ENCODE measurements at places on chromosomes 12 and 14.
A peak's percentile ranks its signal among the peaks of the same experiment; 100 is the strongest.

- no peak for DNase-seq
These were observed 8.4 kb upstream of the PPP4R4 start for GRCh38 chr14:94165744-94166143.

GRCh38 chr14:102226356-102227125 is 78.4 kb downstream of the MOK start:
- no peak for DNase-seq

GRCh38 chr12:27583057-27583797 is 59.2 kb downstream of the PPFIBP1 start:
- DNase-seq: no peak

DNA sequence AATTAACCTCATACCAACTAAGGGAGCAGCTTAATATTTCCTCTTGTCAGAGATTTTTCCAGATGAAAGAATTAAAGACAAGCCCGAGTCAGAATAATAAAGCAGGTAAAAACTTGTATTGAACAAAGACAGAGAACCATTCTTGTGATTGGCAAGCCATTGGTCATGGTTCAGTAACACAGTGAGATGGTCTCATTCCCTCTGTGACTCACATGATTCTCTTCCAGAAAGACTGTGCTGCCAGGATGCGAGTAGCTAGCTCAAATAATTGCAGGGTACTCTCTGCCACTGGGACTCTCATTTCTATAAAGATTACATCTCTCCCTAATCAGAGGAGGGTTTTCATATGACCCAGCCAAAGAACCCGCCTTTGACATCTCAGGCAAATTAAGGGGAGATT is 179.4 kb downstream of the PHLDA1 start:
- no peak for DNase-seq

DNA sequence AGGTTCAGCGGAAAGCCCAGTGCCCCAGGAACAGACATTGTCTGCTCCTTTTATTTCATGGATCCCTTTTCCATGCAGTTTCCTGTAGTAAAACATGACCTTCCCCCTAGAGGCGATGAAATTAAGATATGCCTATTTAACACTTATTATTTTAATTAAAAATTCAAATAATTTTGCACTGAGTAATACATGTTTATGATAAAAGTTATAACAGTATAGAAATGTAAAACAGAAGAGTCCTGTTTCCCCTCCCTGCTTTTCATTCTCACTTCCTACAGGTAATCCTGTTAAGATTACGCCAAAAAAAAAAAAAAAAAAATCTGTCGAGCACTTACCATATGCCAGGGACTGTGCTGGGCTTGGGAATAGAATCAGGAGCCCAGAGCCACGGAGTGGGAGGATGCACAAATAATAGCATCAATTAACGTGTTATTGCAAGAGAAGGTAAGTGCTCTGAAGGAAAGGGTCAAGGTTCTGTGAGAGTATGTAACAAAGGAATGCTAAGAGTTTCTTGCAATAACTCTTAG is 830 bp upstream of the LPCAT3 start:
- DNase-seq: no peak

GRCh38 chr12:72610342-72610741 is 338.2 kb downstream of the TRHDE start:
- no peak for DNase-seq

DNA sequence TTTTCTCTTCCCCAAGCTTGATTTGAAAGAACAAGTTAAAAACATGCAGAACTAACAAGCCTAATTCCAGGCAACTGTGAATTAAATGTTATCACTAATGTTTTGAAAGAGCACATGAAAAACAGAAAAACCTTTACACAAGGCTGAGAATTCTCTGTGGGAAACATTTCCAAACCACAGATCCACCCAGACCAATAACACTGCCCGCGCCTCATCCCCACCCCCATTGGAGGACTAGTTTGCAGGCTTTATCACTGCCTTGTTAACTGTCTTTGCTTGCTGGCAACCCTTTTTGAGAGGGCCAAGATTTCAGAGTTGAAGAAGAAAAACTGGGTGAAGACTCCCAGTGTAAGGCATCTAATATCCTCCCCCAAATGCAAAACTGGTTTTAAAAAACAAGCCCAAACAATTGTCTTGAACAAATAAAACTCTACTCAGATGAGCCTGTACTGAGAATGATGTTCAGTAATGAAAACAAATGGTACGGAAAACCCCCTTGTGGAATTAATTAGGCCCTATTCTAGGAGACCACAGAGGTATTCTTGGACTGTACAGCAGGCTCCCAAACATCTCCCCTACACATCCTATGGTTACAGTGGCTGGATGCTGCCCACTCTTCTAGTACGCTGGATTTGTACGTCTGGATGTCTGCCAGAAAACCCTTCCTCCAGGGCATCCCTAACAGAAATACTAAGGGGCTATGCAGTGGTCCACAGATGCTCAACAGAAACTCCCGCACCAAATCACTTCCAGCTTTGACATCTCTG is 5.8 kb downstream of the MAX start:
- no peak for DNase-seq

DNA sequence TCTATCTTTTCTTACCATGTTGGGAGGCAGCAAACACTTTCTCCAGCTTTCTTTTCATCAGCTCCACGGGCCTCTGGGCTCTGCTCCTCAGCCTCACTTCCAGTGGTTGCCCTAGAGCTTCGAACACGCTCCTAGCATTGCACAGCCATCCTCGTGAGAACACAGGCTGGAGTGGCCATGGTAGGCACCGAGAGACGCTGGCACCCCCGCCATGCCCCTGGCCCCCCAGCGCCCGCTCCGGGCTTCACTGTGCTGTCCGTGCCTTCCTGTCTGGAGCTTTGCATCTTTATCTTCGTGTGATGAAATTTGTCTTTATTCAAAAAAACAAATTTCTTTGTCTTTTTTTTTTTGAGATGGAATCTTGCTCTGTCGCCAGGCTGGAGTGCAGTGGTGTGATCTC is 352.2 kb downstream of the TMEM121 start:
- no peak for DNase-seq

GRCh38 chr14:100729982-100730381 is 3.3 kb downstream of the DLK1 start:
- no peak for DNase-seq

DNA sequence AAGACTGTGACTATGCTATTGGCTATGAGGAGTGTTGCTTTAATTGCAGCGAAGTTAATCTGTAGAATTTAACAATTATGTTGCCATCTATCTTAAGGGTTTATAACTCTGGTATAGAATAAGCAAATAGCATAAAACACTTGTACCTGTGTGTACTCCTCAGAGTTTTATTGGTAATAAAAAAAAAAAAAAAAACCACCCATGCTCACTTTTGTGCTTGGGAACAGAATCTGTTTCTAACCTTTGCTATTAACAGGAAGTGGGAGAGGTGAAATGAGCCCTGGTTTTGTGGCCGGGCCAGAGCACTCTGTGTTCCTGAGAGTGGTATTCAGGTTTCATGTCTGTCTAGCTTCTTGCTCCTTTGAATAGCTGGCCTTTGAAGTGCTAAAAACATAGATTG is 53.1 kb downstream of the PDE3A start:
- no peak for DNase-seq

GRCh38 chr12:30010071-30011052 is 226.6 kb upstream of the TMTC1 start:
- no peak for DNase-seq

GRCh38 chr12:2348482-2348852 is 295.7 kb downstream of the CACNA1C start:
- DNase-seq: no peak

DNA sequence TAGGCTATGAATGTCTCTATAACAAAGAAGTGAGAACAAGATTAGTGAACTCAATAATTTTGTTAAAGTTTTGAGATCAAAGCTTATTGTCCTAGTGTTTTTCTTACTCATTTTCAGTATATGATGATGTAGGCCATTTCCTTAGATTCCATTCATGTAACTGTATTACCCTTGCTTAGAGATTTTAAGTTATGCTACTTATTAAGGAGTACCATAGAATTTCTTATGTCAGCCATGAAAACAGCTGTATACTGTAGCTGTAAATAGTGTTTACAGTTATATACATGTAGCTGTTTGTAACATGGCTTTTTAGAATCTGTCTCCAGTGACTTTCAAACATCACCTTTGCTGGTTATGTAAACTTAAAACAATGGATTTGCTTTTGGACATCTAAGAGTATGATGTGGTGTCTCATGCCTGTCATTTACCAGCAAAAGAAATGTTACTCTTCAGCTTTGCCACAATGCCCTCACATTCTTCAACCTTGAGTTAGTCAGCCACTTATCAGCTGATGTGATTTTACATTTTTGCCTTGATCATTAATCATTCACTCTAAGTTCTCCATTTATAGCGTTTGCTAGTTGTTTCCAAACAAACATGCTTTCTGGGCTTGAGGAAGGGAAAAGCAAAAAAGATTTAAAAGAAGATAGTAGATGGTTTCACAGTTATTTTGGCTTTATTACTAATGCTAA is 55.5 kb downstream of the SLC16A7 start:
- DNase-seq: no peak

- no peak for DNase-seq
These were observed 100.5 kb downstream of the EEA1 start for GRCh38 chr12:92828565-92828964.

- DNase-seq: no peak
These were observed 17.3 kb downstream of the EMG1 start for GRCh38 chr12:6987956-6988553.

GRCh38 chr14:68085742-68086141 is 266.2 kb downstream of the RAD51B start:
- DNase-seq: no peak

DNA sequence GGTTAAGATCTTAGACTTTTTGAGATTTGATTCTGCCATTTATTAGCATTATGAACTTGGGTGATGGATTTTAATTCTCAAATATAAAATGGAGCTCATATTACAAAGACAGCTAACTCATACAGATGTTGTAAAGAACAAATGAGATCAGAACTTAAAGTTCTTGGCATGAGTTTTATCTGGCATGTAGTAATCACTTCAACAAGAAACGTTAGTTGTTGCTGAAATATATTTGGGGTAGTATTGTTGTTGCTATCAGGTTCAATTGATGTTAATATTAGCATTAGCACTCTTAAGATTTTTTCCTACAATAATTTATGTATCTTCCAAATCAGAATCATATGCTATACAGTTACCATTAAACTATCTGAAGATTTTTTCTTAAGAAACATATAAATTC is 71.0 kb downstream of the SLC6A15 start:
- no peak for DNase-seq

- DNase-seq: peak; percentile 15
These were observed 57.8 kb downstream of the GALNT16 start for GRCh38 chr14:69317780-69318179.

DNA sequence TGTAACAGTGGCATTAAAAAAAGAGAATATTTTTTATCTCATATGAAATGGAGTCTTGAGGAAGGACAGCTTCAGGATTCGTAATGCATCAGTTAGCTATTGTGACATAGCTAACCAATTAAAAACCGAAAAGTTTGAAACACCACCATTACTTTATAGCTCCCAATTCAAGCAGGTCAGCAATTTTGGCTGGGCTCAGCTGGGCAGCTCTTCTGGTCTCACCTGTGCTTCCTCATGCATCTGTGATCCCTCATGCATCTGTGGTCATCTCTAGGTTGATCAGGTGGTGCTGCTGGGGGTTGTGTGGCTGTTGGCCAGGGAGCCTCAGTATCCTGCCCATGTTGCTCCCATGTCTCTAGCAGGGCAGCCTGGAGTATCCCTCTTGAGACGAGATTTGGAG is 76.7 kb upstream of the KCNA1 start:
- DNase-seq: no peak

GRCh38 chr12:57154804-57155434 is 7.5 kb upstream of the LRP1-AS start:
- peak; percentile 45 for DNase-seq

DNA sequence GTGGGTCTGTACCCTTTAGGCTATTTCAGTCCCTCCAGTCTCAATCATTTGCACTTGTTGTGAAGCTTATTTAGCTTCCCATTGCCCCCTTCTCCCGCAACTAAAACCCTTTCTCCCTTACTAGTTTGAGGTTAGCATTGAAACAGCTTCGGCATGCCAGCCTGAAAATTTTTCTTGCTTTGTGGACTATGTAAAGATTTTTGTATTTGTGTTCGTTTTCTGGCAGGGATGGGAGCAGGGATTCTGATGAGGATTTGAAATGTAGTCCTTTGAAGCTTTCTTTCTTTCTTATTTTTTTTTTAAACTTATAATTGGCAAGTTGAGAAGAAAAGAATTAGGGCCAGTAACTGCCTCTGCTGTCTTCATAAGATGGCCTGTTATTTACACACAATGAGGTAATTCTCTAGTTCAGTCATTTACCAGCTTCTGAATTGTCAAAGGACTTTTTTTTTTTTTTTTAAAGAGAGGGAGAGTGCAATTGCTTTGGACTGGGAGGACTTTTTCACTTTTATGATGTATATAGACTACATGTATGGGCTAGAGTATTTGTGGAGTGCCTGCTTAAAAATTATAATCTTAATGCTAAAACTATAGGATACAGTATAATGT is 29.0 kb downstream of the PALS1 start:
- no peak for DNase-seq

DNA sequence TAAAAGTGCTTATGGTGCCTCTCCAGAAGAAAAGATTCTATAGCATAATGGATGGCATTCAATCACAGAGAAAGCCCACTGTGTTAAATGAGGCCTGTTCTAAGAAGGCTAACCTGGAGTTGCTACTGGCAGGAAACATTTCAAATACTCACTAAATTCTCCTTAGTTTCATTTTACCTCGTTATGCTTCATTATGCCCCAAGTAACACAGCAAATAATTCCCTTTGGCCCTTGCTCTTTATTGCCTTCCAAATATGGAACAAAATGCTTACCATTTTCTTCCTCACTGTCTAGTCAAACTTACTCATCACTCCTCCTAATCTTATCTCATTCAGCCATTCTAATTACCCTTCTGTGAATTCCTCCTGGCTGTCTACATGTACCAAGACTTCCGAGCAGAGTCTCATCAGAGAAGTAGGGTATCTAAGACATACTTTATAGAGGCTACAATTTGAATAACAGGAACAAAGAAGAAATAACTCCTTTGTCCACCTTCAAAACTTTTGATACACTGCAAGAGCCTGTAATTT is 292.1 kb upstream of the CLEC14A start:
- DNase-seq: no peak

DNA sequence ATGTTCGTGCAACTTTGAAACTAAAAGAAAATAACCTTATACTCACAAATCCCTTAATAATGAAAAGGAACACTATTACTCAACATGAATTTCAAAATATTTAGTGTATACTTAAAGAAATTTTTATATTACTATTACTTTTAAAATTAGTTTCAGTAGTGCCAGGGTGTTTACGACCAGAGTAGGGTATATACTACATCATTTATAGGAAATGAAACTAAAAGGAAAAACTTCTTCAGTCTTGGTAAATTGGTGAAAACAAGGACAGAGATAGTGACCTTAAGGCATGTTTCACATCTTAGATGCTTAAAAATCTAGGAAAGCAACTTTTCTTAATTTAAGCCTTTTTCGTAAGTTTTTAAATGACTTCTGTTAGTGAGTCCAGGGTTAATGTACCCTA is 4.5 kb downstream of the USP15 start:
- no peak for DNase-seq

GRCh38 chr14:35915185-35915584 is 89.0 kb downstream of the BRMS1L start:
- no peak for DNase-seq
